Inflammatory macrophage (primary cell): ENCODE measurements at places on chromosomes 6 and 20.

DNA sequence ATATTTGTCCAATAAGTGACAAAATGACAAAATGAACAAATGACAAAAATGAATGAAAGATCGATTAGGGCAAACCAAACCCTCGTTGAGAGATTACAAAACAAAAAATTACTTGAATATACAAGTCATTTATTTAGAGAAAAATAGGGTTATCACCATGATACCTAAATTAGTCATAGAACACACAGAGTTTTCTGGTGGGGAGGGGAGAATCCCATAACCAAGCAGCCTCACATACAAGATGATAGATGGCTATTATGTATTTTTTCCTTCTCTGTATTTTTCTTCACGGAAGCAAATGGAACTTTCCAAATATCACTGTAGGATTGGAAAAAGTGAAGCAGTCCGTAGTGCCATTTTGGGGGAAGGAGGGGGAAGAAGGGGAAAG lies 28.5 kb upstream of the BMP6 start:
- no peak for DNase-seq

- no peak for DNase-seq
Measured at GRCh38 chr20:23823621-23824324, 2.8 kb downstream of the CST2 start.

DNA sequence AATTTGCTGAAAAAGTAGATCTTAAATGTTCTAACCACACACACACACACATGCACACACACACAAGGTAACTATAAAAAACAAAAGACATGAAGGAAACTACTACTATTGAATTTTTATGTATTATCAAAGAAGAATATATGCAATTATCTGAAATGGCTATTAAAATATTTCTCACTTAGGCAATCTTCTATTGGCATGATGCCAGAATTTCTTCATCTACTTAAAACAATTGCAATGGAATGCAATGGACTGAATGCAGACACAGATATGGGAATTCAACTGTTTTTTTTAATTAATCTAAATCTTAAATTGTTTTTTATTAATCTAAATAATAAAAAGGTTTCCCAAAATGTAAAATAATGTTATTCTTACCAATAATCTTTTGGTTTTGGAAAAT lies 152.6 kb upstream of the SMLR1 start:
- peak; percentile 26 for DNase-seq

GRCh38 chr20:57525328-57526086 lies 567 bp upstream of the CTCFL start:
- no peak for DNase-seq

DNA sequence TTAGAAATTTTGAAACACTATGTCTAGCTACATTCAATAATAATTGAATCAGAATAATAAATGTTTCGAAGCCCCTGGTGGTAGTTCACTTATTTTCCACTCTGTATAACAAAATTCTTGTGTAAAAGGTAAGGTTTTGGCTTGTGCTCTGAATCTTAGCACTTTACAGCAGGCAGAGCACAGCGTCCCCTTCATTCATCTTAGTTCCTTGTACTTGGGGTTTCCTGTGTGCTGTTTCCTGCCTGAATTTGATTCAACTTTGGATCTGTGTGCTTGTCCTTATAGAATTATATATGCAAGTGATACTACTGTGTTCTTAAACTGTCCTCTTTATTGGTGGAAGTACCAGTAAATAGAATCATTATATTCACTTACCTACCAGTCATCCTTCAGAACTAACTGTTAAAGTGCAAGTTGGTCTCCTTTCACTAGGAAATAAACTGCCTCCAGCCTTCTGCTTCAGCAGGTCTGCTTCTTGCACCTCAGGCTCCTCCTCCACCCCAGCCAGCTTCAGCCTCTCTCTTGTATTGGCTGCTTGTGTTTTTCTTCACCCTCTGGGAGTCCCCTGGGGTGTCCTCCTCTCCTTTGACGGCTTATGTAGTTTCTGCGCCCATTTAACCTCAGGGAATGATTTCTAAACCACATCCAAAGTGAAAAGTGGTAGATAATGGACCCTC lies 28.8 kb upstream of the TULP4 start:
- no peak for DNase-seq

DNA sequence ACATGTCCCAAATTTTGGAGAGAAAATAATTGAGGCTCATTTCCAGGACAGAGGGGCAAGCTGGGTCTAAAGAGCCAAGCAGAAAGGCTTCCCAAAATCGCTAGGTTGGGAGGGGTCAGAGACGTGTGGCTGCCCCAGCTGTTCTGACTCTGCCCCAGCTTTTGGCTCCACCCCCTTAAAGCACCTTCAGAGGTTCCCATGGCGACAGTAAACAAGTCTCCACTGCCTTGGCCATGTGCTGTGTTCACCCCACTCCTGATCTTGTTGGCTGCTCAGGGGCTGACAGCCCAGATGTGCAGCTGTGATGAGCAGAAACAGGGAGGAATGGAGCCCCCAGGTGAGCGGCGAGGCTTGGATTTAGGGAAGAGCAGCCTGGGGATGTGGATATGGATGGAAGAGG lies 72.8 kb upstream of the SPTLC3 start:
- no peak for DNase-seq

GRCh38 chr6:156912431-156912830 lies 135.3 kb downstream of the ARID1B start:
- DNase-seq: peak; percentile 16

GRCh38 chr6:18663011-18663410 lies 275.9 kb downstream of the RNF144B start:
- DNase-seq: no peak

DNA sequence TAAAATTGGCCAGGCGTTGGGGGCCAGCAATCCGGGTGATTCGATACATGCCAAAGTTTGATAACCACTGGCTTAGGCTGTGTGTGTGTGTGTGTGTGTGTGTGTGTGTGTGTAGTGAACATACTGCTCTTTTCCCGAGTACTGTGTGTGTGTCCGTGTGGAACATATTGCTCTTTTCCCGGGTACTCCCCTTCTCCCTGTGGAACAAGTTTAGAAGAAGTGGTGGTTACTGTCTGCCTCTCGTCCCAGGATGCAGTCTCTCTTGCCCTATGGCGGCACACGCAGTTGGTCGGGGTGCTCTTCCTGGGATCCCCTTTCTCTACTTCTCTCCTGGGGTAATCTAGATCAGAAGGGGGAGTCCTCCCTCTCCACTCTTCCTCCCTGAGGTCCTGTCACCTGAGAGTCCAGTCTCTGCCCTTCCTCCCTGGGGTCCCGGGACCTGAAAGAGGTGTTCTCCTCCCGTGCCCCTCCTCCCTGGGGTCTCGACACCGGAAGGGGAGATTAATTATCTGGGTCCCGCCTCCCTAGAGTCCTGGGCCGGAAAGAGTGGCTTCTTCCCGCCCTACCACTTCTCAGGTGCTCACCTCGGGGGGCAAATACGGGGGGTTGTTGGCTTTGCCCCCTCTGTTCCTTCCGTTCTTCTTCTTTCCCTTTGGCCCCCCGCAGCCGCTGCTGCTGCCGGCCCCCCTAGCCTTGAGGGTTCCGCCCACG lies 516 bp downstream of the GTPBP2 start:
- DNase-seq: peak; percentile 31
